ENCODE measurements at places on chromosomes 4 and X. TPM values are rescaled to one million over a fixed set of nuclear protein-coding genes. Genes with fewer than 3 reads are reported as not detected.

- peaks cover 22% of the 10 kb centered on the region for H3K4me1 ChIP-seq
- peak overlapping the region; percentile 82 for H3K27ac ChIP-seq
- H3K4me3 ChIP-seq, result peak overlapping the region; percentile 87
These were observed 459 bp downstream of the RBMX2 start for GRCh38 chrX:130402208-130402684.

DNA sequence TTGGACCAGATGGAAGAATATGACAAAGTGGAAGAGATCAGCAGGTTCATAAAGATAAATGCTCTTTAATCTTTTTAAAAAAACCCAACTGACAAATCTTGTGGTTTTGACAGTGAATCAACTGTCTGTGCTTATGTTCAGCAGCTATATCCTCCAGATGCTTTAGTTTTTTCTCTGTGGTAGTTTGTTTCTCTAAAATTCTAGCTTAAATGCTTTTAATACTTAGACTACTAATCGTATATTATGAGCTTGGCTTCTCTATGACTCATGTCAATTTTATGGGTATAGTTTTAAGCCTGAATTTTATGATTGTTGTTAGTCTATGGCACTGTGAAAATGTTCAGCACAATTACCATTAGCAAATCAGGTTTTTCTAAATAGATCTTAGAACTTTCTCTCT lies 12.9 kb downstream of the HHIP start:
- H3K36me3 ChIP-seq, result no peaks in the 10 kb centered on the region
- peaks cover 1% of the 10 kb centered on the region for H3K4me1 ChIP-seq
- no peak for DNase-seq
- peaks cover 1% of the 10 kb centered on the region for H3K27me3 ChIP-seq
- H3K27ac ChIP-seq, result no peak overlapping the region

GRCh38 chrX:108224727-108225621 lies 133.4 kb downstream of the ATG4A start:
- DNase-seq, result peak; percentile 2
- no peaks in the 10 kb centered on the region for H3K27me3 ChIP-seq
- H3K36me3 ChIP-seq, result no peaks in the 10 kb centered on the region
- no peak overlapping the region for H3K4me3 ChIP-seq
- peaks cover 3% of the 10 kb centered on the region for H3K4me1 ChIP-seq
- H3K27ac ChIP-seq, result no peak overlapping the region

GRCh38 chr4:88731381-88731780 lies 33.8 kb upstream of the NAP1L5 start:
- H3K36me3 ChIP-seq, result no peaks in the 10 kb centered on the region
- H3K27me3 ChIP-seq, result no peaks in the 10 kb centered on the region
- H3K27ac ChIP-seq, result no peak overlapping the region
- no peak overlapping the region for H3K4me3 ChIP-seq
- H3K4me1 ChIP-seq, result no peaks in the 10 kb centered on the region

DNA sequence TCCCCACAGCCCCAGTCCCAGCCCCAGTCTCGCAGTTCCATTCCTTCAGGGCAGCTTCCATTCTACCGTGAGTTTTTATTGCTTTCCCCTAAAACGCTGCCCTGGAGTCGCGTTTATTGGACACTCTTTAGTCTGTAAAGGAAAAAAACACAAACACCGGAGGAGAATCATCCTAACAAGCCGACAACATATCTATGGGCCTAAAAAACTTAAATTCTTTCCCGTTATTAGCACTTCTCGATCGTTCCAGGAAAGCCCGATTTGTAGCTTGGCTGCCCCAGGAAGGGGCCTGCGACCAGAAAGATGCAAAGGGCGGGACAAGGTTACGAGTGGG lies 178.5 kb downstream of the CBR4 start:
- H3K4me3 ChIP-seq, result peak overlapping the region; percentile 73
- H3K27me3 ChIP-seq, result peaks cover 50% of the 10 kb centered on the region
- H3K36me3 ChIP-seq, result no peaks in the 10 kb centered on the region
- H3K27ac ChIP-seq, result no peak overlapping the region

- no peak overlapping the region for H3K4me3 ChIP-seq
- H3K4me1 ChIP-seq, result no peaks in the 10 kb centered on the region
- H3K27me3 ChIP-seq, result no peaks in the 10 kb centered on the region
- H3K27ac ChIP-seq, result no peak overlapping the region
- no peaks in the 10 kb centered on the region for H3K36me3 ChIP-seq
These were observed 744.5 kb upstream of the FAM241A start for GRCh38 chr4:111400741-111401140.

DNA sequence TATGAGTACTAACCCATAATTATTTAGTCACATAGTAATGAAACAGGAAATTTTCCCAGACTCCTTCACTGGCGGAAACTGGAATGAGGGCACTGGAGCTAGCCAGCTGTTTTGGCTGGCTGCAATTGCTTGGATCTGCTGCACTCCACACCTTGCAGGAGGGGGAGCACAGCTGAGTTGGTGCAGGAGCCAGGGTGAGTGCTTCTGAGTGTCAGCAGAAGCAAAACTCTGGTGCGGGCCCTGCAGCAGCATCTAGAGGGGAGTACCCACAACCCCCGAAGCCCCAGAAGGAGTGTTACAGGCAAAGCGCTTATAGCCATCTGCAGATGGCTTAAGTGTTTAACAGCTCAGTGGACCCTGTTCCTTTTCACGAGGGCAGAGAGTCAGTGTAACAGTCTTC lies 96.1 kb downstream of the RPA4 start:
- no peak for DNase-seq
- H3K27ac ChIP-seq, result no peak overlapping the region
- no peaks in the 10 kb centered on the region for H3K4me1 ChIP-seq
- no peaks in the 10 kb centered on the region for H3K27me3 ChIP-seq
- no peak overlapping the region for H3K4me3 ChIP-seq

DNA sequence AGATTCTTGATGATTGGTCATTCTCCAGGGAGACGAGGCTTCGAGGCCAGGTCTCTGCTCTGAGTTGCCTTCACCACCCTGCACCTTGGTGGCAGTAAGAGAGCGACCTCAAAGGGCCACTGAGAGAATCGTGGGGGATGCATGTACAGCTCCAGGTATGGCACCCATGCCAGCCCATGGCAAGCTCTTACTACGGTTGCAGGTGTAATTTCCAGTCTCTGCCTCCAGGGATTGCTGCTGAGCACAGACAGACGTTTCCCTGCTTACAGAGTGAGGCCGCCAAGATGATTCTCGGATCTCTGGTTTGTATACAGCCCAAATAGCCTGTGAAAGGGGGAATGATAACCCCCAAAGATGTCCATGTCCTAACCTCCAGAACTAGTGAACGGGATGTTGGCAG lies 16.3 kb upstream of the DRD5 start:
- peaks cover 20% of the 10 kb centered on the region for H3K27me3 ChIP-seq
- H3K4me1 ChIP-seq, result no peaks in the 10 kb centered on the region
- no peak overlapping the region for H3K27ac ChIP-seq
- no peaks in the 10 kb centered on the region for H3K36me3 ChIP-seq

GRCh38 chrX:12405306-12405705 lies 267.0 kb downstream of the FRMPD4 start:
- no peak overlapping the region for H3K27ac ChIP-seq
- H3K4me1 ChIP-seq, result no peaks in the 10 kb centered on the region
- DNase-seq, result no peak
- no peak overlapping the region for H3K4me3 ChIP-seq

DNA sequence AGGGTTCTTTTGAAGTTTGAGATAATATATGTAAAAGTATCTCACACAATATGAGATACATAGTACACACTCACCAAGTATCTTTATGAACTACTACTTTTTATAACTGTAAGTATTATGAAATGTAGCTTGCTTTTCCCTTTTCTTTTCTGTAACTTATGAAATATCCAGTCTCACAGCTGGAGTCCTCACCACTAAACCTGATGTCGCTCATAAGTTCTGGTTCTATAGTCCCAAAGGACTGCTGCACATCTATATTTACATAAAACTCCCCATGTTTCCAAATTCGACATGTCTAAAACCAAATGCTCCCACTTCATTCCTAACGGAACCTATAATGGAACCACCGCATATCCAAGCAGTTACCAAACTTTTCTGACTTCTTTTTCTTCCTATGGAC lies 186.5 kb upstream of the SLC7A11 start:
- no peaks in the 10 kb centered on the region for H3K4me1 ChIP-seq
- H3K4me3 ChIP-seq, result no peak overlapping the region
- H3K27ac ChIP-seq, result no peak overlapping the region
- DNase-seq, result no peak
- H3K36me3 ChIP-seq, result no peaks in the 10 kb centered on the region

DNA sequence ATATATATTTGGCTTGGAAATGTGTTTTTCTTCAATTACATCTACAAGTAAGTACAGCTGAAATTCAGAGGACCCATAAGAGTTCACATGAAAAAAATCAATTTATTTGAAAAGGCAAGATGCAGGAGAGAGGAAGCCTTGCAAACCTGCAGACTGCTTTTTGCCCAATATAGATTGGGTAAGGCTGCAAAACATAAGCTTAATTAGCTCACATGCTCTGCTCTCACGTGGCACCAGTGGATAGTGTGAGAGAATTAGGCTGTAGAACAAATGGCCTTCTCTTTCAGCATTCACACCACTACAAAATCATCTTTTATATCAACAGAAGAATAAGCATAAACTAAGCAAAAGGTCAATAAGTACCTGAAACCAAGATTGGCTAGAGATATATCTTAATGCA lies 26.1 kb downstream of the NUDT6 start:
- H3K27ac ChIP-seq, result no peak overlapping the region
- no peaks in the 10 kb centered on the region for H3K4me1 ChIP-seq
- no peak for DNase-seq
- no peaks in the 10 kb centered on the region for H3K36me3 ChIP-seq
- H3K4me3 ChIP-seq, result no peak overlapping the region
- no peaks in the 10 kb centered on the region for H3K27me3 ChIP-seq

The EDA2R gene
- total RNA-seq, result 1.2 TPM

The GLRA2 gene
- not detected for total RNA-seq

The ABCE1 gene
- 164 TPM for total RNA-seq

The HSFX1 gene
- total RNA-seq, result 0.61 TPM

The FAM47E gene
- not detected for total RNA-seq

The CT45A2 gene
- total RNA-seq, result not detected

Measured in activated CD8-positive, alpha-beta T cell treated with anti-CD3 and anti-CD28 coated beads for 36 hours (primary cell).